ENCODE measurements at places on chromosomes 7 and 10. TPM values are rescaled to one million over a fixed set of nuclear protein-coding genes. Genes with fewer than 3 reads are reported as not detected.

RNLS gene
- total RNA-seq: 14.3 TPM

DNA sequence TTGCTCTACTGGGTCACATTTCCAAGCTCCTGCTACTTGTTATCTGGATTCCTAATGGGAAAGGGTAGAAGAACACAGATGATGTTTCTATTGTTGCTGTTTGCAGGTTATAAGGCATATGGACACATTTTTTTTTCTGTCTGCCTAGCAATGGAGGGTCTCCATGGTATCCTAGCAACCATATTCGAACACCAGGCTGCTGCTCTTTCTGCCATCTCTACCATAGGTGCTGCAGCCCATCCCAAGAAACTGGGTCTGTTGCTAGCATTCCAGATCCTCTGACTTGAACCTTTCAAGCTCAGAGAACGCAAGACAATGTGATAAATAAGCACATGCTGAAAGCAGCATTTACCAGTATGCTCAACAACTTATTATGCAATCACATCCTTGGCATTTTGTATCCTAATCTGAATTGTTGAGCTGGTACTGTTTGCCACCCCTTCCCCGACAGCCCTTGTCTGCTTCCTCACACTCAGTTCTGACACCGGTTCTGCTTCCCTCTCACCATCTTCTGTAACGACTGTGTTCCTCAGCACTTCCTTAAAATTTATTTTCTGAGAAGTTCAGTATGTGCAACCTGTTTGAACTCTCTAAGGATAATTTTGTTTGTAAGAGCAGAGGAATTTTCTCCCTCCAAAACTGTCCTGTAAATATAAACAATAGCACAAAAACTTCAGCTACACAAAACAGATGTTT, 6.2 kb downstream of the PRKG1 start:
- no peak for DNase-seq

DNA sequence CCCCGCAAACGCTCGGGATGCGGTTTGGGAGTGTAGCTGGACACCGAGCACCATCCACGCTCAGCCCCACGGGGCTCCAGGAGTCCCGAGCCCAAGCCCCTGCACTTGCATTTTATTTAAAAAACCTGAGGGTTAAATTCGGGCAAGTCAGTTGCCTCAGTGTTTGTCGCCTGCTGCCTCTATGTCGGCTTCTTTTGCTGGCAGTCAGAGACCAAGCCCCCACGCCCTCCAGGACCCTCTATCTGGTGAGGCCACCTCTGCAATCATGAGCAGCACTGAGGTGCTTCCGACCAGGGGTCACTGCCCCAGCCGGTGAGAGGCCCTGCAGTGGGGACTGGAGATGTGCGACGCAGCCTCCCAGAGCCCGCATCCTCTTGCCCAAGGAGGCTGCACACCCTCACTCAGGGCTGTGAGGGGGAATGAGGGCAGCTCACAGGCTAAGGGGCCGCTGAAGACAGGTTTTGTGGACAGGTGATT, 13.3 kb upstream of the ZNF273 start:
- no peak for DNase-seq

DNA sequence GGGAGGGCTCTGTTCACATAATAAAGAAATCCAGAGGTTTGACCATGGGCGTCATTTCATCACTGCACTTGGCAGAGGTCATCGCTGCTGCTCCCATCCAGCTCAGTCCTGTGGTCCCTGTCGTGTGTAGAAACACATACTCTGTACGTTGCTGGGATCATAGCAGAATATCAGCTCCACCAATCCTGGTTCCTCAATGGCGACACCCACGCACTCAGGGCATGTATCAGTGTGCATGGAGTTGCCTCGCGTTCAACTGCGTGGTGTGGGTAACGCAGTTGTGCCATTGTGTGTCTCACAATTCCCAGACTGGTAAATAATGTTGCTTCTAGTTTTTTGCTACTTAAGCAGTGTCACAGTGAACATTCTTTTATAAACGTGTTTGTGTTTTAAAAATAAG, 111.1 kb downstream of the LHPP start:
- no peak for DNase-seq

- DNase-seq: no peak
Observed at GRCh38 chr7:133023370-133024071, 58.4 kb downstream of the CHCHD3 start.

GRCh38 chr7:139867847-139868246, 38.8 kb downstream of the TBXAS1 start:
- DNase-seq: no peak

PAX4 gene
- not detected for total RNA-seq
